OCI-M1 (cell line): ENCODE measurements at places on chromosomes 6 and 20.
A peak's percentile ranks its signal among the peaks of the same experiment; 100 is the strongest.

- DNase-seq, result no peak
These were observed 47.5 kb upstream of the TMX4 start for GRCh38 chr20:8067082-8067481.

DNA sequence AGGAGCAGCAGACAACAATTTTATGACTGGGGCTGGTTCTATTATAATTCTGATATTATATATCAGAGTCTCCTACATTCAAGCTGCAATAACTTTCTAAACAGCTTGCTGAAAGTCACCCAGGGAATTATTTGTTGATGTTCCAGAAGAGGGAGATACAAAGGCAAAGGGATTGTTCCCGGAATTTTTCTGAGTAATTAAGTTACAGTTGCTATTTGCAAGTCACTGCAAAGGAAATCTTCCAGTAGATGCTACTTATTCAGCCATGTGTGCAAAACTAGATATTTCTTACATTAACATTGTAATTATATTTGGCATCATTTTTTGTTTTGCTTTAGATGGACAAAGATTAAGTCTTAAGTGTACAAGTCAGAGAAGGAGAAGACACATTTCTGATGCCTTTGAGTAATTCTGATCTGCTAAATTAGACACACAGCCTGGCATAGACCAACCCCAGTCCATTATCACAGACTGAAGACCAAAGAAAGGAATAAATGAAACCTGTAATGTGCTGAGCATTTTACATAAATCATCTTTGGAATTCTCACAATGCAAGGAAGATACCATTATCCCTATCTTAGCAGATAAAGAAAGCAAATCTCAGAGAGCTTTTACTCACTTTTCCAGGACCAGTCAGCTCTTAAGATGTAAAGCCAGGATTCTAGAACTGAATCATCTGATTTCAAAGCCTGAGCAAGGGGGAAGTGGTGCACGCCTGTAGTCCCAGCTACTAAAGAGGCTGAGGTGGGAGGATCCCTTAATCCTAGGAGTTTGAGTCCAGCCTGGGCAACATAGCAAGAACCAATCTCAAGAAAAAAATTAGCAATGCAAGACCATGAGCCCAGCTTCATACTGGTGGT, 62.6 kb upstream of the AKAP12 start:
- DNase-seq, result no peak

DNA sequence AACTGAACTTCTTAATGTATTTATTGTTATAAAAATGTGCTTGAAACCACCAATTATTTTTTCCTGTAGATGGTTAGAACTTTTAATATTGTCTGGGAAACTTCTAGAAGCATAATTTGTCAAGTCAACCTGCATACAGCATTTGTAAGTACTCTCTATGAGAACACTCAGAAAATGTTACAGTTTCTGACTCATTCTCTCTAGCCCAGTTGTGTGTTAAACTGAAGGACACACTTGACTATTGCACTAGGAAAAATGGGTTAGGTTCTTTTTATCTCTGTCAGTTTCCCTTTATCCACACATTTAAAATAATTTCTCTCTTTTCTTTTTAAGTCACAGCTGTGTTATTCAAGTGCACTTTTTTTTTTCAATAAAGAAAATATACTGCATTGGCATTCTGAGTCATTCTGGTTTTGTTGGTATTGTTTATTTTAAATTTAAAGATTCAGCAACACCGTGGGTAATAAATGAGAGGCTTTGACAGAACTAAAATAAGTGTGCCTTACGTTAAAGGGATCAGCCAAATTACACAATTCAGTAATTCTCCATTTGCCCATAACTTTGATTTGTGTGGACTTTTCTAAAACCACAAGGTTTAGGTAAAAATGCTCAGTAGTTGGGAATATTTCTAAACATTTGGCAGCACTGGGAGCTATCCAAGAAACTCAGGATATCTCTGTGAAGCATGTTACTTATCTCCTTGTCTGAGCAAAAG, 50.7 kb downstream of the OPN5 start:
- DNase-seq, result no peak

DNA sequence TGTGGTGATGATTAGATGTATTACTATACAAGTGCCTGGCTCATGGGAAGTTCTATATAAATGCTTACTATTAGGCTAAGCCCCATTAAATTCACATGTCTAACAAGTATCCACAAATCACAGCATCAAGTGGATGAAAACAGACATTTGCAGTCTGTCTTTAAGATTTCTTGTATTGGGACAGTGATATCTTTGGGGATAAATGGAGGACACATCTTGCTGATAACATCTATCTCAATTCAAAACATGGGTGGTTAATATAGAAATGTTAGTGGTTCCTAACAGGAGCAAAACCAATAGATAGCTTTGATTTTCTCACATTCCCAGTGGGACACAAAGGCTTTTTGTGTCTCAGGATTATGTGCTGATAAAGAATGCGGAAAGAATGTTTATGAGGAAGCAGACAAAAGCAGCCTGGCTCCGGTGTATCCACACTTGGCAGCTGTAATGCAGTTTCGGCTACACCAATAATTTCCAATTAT, 29.3 kb downstream of the PTPRK start:
- DNase-seq, result no peak

DNA sequence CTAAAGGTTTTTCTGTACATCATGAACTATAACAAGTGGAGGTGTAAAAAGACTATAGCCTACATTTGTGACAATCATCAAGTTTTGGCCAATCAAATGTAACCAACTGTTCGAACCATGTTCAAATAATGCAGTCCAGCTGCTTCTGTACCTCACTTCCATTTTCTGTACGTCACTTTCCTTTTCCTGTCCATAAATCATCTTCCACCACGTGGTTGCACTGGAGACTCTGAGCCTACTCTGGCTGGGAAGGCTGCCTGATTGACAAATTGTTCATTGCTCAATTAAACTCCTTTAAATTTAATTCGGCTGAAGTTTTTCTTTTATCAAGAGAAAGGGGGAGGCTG, 270.4 kb upstream of the JARID2 start:
- DNase-seq, result peak; percentile 57

- peak; percentile 3 for DNase-seq
These were observed 156.5 kb upstream of the INSM1 start for GRCh38 chr20:20211274-20211987.

- no peak for DNase-seq
These were observed 6.5 kb upstream of the USP45 start for GRCh38 chr6:99521633-99522151.

DNA sequence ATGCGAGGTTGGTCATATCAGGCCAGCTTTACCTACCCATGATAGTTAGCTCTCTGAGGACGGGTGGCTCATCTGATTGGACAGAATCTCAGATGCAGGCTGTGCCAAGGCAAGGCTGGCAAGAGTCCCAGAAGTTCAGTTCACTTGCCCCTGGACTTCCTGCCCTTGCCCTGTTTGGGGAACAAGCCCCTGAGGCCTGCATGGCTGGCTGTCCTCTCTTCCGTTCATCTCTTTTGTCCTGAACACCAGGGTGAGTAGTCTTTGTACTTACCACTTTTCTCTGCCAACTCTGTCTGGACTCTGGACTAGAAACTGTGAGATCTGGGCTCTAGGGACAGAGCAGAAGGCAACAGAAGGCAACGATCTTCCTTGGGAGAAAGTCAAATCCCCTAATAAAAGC, 769.9 kb downstream of the QKI start:
- DNase-seq, result no peak

GRCh38 chr6:157376706-157377230, 4.2 kb upstream of the ZDHHC14 start:
- DNase-seq, result no peak

- DNase-seq, result no peak
These were observed 5.7 kb upstream of the DEFB129 start for GRCh38 chr20:221258-221830.
